ENCODE measurements at places on chromosomes 7 and 10. TPM values are rescaled to one million over a fixed set of nuclear protein-coding genes. Genes with fewer than 3 reads are reported as not detected.

GRCh38 chr7:42102301-42102700, 134.7 kb downstream of the GLI3 start:
- H3K4me3 ChIP-seq, result no peak overlapping the region
- no peak overlapping the region for H3K27ac ChIP-seq
- H3K36me3 ChIP-seq, result no peaks in the 10 kb centered on the region
- H3K4me1 ChIP-seq, result peaks cover 4% of the 10 kb centered on the region
- DNase-seq, result no peak

GRCh38 chr7:12584930-12585329, 14.4 kb downstream of the SCIN start:
- DNase-seq, result no peak
- no peaks in the 10 kb centered on the region for H3K36me3 ChIP-seq
- no peak overlapping the region for H3K4me3 ChIP-seq
- no peaks in the 10 kb centered on the region for H3K27me3 ChIP-seq
- no peaks in the 10 kb centered on the region for H3K4me1 ChIP-seq

BLVRA gene
- total RNA-seq, result 28.5 TPM

GRCh38 chr10:56003555-56003954, 357.5 kb downstream of the ZWINT start:
- H3K4me1 ChIP-seq, result no peaks in the 10 kb centered on the region
- H3K36me3 ChIP-seq, result no peaks in the 10 kb centered on the region
- no peaks in the 10 kb centered on the region for H3K27me3 ChIP-seq
- H3K4me3 ChIP-seq, result no peak overlapping the region
- DNase-seq, result no peak
- no peak overlapping the region for H3K27ac ChIP-seq

OR2A42 gene
- 1.5 TPM for total RNA-seq

DNA sequence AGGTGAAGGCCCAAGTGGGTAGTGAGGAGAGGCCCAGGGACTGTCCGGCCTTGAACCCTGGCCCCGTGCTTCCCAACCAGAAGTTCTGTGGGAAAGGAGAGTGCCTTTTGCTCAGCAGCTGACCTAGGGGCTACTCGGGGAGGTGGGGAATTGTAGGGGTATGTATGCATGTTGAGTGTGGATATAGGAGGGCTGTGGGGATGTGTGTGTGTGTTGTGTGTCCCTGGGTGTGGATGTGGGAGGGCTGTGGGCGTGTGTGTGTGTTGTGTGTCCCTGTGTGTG, 12.2 kb downstream of the EPHB6 start:
- H3K27ac ChIP-seq, result no peak overlapping the region
- H3K4me1 ChIP-seq, result no peaks in the 10 kb centered on the region
- no peak for DNase-seq
- H3K27me3 ChIP-seq, result no peaks in the 10 kb centered on the region
- no peak overlapping the region for H3K4me3 ChIP-seq

GRCh38 chr7:134332892-134333291, 16.2 kb upstream of the SLC35B4 start:
- H3K4me1 ChIP-seq, result no peaks in the 10 kb centered on the region
- no peak for DNase-seq
- H3K4me3 ChIP-seq, result no peak overlapping the region
- H3K27me3 ChIP-seq, result no peaks in the 10 kb centered on the region

ACADSB gene
- total RNA-seq, result 14.4 TPM

COL17A1 gene
- total RNA-seq, result 1.8 TPM

DNA sequence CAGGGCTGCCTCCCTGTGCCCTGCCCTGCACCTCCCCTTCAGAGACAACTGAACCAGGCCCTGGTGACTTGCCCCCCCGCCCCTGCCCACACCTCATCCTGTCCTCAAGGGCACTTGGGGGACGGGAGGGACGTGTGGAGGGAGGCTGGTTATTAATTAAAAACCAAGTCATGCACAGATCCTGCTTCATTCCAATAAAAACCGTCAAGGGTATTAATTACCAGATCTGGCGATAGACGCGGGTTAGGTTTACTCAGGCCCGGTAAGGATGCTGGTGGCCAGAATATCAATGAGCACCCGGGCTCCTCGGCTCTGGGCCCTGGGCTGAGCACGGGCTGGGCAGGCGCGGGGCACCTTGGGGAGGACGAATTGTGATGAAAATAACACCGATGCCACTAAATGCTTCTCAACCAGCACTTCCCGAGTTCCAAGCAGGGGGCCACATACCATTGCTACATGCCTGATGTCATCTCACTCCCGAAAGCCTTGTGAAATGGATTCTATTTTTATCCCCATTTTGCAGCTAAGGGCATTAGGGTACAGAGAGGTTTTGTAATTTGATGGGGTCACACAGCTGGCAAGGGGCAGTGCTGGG, 24.5 kb upstream of the GTF2IRD1 start:
- no peaks in the 10 kb centered on the region for H3K27me3 ChIP-seq
- H3K4me1 ChIP-seq, result peaks cover 8% of the 10 kb centered on the region
- H3K36me3 ChIP-seq, result no peaks in the 10 kb centered on the region
- H3K27ac ChIP-seq, result no peak overlapping the region
- DNase-seq, result peak; percentile 46

DNA sequence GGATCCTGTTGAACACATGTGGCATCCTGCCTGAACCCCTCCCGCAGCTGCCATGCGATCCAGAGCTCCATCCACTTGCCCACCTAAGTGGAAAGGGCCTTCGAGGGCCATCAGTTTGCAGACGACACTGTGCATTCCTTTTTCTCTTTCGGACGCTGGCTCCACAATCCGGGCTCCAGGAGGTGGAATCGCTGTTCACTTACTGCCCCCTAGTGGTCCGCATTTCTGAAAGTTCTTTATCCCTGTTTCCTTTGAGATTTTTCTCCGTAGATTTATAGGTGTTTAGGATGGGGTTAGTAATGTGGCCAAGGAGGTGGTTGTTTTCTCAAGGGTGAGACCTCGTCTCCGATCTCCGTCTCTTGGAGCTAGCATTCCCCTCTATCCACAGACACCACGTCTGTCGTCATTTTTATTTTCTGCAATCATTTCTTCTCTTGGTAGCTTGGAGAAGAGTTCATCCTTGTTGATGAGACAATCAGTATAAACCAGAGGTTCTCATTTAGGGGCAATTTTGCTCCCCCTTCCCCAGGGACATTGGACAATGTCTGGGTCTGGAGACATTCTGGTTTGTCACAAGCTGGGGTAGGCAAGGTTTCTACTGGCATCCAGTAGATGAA, 204.6 kb downstream of the ARHGAP21 start:
- no peaks in the 10 kb centered on the region for H3K27me3 ChIP-seq
- no peak overlapping the region for H3K27ac ChIP-seq
- DNase-seq, result peak; percentile 82

AGFG2 gene
- 27.1 TPM for total RNA-seq

OPN1SW gene
- total RNA-seq, result not detected

- H3K27me3 ChIP-seq, result peaks cover 10% of the 10 kb centered on the region
- no peaks in the 10 kb centered on the region for H3K36me3 ChIP-seq
- no peak overlapping the region for H3K4me3 ChIP-seq
- DNase-seq, result peak; percentile 79
Observed at GRCh38 chr10:118590334-118590733, 5.1 kb downstream of the PRLHR start.

SPDYE16 gene
- not detected for total RNA-seq

DNA sequence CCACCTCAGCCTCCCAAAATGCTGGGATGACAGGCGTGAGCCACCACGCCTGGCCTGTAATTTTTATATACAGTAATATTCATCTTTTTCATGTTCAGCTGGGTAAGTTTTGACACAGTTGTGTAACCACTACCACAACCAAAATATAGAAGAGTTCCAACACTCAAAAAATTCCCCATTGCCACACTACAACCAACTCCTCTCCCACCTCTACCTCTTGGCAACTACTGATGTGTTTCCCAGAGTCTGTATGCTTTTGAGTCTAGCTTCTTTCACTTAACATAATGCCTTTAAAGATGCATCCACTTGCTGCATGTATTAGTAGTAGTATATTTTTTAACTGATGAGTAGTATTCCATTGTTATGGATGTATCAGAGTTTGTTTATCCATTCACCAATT, 90.7 kb downstream of the SRPK2 start:
- peaks cover 9% of the 10 kb centered on the region for H3K4me1 ChIP-seq
- no peak for DNase-seq
- no peaks in the 10 kb centered on the region for H3K27me3 ChIP-seq
- no peaks in the 10 kb centered on the region for H3K36me3 ChIP-seq
- no peak overlapping the region for H3K4me3 ChIP-seq

ADRA2A gene
- 5.4 TPM for total RNA-seq

MUC12 gene
- total RNA-seq, result not detected

DNA sequence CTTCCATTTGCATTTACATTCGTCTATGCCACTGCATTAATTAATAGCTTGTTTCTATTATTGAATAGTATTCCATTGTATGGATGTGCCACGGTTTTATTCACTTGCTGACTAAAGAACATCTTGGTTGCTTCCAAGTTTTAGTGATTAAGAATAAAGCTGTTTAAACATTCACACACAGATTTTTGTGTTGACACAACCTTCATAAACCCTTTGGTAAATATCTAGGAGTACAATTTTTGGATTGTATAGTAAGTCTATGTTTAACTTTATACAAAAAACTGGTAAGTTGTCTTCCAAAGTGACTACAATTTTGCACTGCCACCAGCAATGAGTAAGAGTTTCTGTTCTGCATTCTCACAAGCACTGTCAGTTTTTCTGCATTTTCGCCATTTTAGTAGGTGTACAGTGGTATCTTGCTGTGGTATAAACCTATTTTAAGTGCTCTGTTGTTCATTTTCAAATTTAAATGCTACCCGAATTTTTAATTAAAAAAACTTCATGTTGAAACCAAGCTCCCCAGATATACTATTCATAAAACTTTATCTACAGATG, 121.4 kb downstream of the RNF133 start:
- no peak for DNase-seq
- H3K36me3 ChIP-seq, result no peaks in the 10 kb centered on the region
- H3K27ac ChIP-seq, result no peak overlapping the region
- no peak overlapping the region for H3K4me3 ChIP-seq

GRCh38 chr7:49766966-49767365, 6.5 kb upstream of the VWC2 start:
- H3K4me1 ChIP-seq, result no peaks in the 10 kb centered on the region
- no peak for DNase-seq
- no peak overlapping the region for H3K4me3 ChIP-seq
- H3K27me3 ChIP-seq, result no peaks in the 10 kb centered on the region
- no peaks in the 10 kb centered on the region for H3K36me3 ChIP-seq

DNA sequence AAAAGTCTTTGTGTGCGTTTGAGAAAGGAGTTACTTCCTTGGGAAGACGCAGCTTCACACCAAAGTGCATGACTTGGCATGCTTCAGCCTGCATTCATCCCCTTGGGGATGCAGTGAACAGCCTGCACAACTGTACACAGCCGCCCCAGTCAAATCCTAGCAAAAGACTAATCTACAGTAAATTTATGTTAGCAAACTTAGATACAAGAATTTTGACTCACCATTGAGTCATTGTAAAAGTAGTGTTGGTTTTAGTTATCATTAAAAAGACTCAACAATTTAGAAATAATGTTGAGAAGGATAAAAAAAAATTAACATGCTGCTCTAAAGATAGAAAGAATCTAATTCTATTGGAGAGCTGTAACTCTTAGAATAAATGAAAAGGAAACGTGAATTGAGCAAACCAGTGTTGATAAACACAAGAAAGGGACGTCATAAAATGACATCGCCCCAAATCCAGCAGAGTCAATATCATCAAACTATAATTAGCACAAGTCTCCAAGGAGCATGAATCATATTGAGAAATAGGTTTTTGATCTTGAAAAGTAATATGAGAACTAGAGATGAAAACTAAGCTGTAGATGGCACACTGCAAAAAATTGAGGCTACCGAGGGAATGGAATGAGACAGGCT, 11.9 kb upstream of the OPTN start:
- no peaks in the 10 kb centered on the region for H3K4me1 ChIP-seq
- H3K36me3 ChIP-seq, result no peaks in the 10 kb centered on the region
- no peak overlapping the region for H3K4me3 ChIP-seq
- H3K27ac ChIP-seq, result no peak overlapping the region
- no peaks in the 10 kb centered on the region for H3K27me3 ChIP-seq

CRPPA gene
- total RNA-seq, result 2.7 TPM

SLC39A12 gene
- total RNA-seq, result not detected

PCLO gene
- total RNA-seq, result 28.3 TPM

- H3K27ac ChIP-seq, result no peak overlapping the region
- no peaks in the 10 kb centered on the region for H3K4me1 ChIP-seq
- no peaks in the 10 kb centered on the region for H3K36me3 ChIP-seq
- no peak overlapping the region for H3K4me3 ChIP-seq
Observed at GRCh38 chr10:23432639-23433038, 6.2 kb upstream of the OTUD1 start.

PNLIPRP1 gene
- not detected for total RNA-seq

DNA sequence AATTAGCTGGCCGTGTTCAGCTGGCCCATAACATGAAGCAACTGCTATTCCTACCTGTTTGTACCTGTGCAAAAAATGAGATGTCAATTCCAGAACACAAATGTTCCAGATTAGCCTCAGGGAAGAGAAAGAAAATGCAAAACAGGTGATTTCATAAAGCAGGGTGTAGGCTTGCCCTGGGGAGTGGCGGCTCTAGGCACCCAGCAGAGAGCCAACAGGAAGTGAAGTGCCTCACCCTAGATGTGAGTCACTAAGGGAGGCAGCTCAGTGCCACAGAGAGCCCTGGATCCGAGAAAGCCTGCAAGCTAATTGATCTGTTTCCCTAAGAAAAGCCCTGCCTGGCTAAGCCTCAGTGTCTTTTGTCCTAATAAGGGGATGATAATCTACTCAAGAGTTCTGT, 240.0 kb downstream of the ARHGAP21 start:
- H3K4me1 ChIP-seq, result peaks cover 41% of the 10 kb centered on the region
- peak; percentile 44 for DNase-seq
- H3K27me3 ChIP-seq, result no peaks in the 10 kb centered on the region

- no peak for DNase-seq
- no peak overlapping the region for H3K27ac ChIP-seq
- no peaks in the 10 kb centered on the region for H3K36me3 ChIP-seq
Observed at GRCh38 chr10:128981881-128982615, 485.0 kb upstream of the MGMT start.

FBXO24 gene
- 0.88 TPM for total RNA-seq

AKR1D1 gene
- not detected for total RNA-seq

SUN3 gene
- total RNA-seq, result not detected

DNA sequence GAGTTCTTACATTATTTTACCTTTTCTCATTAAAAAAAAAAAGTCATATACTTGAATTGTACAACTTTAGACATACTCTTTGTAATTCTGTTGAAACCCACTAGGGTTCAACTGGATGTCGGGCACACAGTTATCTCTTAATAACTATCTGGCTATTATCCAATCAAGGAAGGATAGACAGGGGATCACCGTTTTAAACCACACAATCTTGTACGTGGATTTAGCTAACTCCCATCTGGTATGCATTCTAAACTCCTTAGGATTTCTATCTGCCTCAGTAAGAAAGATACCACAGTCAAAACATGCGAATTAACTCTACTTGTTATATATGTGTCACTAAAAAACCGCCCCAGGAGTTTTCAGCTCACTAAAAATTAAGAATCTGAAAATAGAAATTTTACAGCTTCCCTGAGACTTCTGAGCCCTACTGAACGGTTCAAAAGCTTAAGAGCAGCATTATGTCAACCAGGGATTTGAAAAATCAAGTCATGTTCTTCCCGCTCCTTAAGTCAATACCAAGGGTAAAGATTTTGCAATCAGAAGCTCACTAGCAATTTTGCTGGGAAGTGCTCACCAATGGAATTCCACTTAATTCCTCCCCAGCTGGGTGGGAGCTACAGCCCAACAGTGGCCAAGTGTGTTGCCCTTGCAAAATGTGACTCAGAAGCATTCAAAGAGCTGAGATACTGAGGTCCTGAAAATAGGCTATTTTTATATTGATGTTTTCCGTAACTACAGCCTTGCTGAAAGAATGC, 267.0 kb downstream of the FRMD4A start:
- H3K4me1 ChIP-seq, result peaks cover 26% of the 10 kb centered on the region
- no peaks in the 10 kb centered on the region for H3K27me3 ChIP-seq
- peak; percentile 74 for DNase-seq
- no peak overlapping the region for H3K4me3 ChIP-seq
- peak overlapping the region; percentile 67 for H3K27ac ChIP-seq
- no peaks in the 10 kb centered on the region for H3K36me3 ChIP-seq
